ENCODE measurements at places on chromosomes 5 and 9.

DNA sequence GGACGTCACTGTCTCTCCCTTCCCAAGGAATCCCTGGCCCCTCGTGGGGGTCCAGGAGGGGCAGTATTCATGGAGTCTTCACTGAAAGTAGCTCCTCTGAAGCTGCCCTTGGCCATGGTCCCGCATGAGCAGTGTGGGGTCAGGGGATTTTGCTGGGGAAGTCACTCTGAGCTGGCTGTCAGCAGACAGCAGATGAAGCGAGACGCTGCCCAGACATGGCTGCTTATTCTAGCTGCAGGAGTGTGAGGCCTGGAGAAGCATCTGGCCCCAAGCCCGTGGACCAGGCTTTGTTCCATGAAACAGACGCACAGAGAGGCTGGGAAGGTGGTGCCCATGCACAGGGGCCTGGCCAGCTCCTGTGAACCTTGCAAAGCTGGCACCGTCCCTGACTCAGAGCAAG, 21.5 kb upstream of the ASS1 start:
- no peak for DNase-seq

- DNase-seq, result no peak
Measured at GRCh38 chr9:98335661-98336060, 80.2 kb upstream of the TBC1D2 start.

DNA sequence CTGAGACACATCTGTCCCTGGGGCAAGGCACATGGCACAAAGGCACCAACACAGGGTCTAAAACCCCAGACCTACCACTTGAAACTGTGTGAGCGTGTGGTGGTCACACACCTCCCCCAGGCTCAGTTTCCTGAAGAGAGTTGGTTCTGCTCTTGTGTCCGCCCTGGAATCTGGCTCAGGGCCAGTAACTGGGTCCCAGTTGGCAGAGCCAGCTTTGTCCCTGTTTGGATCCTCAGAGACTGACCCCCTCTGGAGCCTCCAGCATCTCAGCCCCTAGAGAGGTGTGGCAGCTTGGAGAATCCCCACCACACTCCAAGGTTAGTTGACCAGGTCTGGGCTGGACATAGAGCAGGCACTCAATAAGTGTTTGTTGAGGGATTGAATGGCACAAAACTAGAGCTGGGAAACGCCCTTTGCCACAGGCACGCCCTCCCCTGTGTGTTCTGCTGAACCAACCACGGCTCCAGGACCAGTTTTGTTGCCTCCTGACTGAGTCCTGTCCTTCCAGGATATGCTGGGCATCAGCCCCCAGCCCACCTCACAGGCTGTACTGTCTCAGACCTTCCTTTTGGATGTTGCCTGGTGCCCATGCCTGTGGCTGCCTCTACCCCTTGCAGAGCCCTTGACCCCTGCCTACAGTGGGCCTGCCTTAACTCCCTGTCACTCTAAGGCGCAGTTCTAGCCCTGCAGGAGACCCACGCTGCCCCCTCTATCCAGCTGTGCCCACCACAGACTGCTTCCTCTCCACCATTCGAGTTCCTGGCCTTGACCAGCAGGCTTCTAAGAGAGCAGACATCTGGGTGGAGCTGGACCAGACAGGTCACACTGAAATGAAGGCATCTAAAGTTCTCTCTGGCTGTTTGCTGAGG, 3.8 kb upstream of the PDLIM4 start:
- DNase-seq, result no peak

GRCh38 chr5:1550287-1551076, 26.7 kb upstream of the LPCAT1 start:
- no peak for DNase-seq

- no peak for DNase-seq
Measured at GRCh38 chr9:22035591-22036011, 26.5 kb upstream of the CDKN2B start.

DNA sequence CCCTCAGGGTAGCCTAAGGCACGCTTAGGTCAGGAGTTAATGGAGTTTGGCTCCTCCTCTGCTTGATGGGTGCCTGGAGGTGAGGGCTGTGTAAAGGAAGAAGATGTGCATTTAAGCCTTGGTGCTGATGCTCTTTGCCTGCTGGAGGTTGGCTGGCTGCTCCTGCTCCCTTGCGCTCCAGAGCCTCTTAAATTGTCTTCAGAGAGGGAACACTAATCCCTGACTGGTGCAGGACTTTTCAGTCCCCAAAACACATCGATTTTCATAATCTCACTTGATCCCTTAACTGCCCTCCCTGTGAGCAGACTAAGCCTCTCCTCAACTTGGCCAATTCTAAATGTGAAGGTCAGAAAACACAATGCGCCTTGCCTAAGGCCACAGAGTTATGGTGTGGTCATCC, 16.2 kb upstream of the TCOF1 start:
- DNase-seq, result no peak

DNA sequence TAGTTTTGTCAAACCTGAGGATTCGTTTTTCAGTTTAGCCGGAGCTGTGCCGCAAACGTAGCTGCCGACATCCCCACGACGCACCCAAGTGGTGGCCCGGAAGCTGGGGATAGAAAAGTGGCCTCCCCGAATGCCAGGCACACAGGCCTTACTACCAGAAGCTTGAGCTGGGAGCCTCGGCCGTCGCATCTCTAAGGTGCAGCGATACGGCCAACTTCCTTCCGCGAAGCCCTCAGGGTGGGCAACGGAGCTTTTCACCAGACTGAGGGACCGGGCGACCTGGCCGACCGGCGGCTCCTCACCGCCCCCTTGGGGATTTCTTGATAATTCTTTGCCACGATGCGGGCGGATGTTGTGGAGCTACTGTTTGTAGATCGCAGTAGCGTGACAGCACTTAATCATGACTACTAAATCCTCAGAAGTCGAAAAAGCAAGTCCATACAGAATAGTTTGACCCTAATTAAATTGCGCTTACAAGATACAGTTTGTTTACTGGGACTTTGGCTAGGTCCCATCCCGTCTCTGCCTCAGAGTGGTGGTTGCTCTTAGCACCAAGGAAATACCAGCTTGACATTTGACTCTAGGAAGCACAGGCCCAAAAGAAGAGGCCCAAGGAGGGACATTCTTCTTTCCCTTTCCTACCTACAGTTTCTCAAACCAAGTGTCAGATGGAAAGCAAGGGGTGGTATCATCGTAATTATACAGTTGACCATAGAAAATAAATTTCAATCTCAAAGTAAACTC, 613 bp upstream of the TMEM267 start:
- peak; percentile 94 for DNase-seq

All from NB4 (cell line).